ENCODE measurements at places on chromosomes 3 and 15. TPM values are rescaled to one million over a fixed set of nuclear protein-coding genes. Genes with fewer than 3 reads are reported as not detected.
A peak's percentile ranks its signal among the peaks of the same experiment; 100 is the strongest.

GRCh38 chr3:133268726-133269134 lies 131.1 kb upstream of the BFSP2 start:
- DNase-seq, result no peak

- no peak for DNase-seq
Observed at GRCh38 chr3:131242201-131242600, 139.4 kb upstream of the NUDT16 start.

- DNase-seq, result no peak
Observed at GRCh38 chr3:150146991-150147761, 176.5 kb upstream of the PFN2 start.

DNA sequence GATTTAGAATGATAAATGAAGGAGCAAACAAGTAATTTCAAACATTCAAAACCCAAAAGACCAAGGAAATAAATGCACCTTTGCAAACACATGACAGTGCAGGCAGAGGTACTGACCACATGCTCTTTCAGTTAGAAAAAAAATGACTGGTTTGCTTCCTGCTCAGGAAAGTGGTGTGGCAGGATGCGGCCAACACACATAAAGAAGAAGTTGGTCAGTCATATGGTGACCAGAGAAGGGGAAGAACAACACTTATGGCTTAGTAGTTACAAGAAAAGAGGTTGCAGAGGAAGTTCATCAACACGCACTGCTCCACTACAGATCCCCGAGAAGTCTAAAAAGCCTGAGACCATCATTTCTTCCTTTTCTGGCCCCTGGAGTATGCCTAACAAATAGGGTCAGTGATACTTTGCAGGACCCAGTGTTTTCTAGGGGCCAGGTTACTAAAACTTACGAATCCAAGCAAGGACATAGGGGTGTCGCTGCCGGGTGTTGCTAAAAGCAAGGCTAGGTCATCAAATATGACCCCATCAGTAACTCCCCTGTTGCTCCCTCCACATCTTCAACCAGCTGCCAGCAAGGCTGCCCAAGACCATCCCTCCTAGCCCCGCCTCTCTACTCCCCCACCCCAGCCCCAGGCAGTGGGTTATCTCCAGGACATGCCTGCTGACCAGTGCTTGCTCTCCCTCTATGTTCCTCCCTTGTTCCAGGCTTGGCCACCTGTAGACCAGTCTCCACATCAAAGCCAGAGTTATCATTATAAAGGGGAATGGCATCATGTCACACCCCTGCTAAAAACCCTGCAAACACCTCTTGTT lies 11.2 kb downstream of the ATP8B4 start:
- DNase-seq, result no peak

DNA sequence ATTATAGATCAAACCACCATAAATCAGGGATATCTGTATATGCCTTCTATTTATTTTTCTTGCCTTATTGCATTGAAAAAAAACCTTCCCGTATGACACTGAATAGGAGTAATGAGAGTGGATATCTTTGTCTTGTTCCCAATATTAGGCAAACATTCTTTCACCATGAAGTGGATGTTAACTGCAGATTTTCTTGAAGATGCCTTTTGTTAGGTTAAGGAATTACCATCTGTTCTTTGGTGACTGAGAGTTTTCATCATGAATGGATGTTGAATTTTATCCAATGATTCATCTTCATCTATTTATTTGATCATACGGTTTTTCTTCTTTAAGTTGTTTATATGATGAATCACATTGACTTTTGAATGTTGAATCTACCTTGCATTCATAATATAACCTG lies 47.1 kb upstream of the MECOM start:
- DNase-seq, result no peak

DNA sequence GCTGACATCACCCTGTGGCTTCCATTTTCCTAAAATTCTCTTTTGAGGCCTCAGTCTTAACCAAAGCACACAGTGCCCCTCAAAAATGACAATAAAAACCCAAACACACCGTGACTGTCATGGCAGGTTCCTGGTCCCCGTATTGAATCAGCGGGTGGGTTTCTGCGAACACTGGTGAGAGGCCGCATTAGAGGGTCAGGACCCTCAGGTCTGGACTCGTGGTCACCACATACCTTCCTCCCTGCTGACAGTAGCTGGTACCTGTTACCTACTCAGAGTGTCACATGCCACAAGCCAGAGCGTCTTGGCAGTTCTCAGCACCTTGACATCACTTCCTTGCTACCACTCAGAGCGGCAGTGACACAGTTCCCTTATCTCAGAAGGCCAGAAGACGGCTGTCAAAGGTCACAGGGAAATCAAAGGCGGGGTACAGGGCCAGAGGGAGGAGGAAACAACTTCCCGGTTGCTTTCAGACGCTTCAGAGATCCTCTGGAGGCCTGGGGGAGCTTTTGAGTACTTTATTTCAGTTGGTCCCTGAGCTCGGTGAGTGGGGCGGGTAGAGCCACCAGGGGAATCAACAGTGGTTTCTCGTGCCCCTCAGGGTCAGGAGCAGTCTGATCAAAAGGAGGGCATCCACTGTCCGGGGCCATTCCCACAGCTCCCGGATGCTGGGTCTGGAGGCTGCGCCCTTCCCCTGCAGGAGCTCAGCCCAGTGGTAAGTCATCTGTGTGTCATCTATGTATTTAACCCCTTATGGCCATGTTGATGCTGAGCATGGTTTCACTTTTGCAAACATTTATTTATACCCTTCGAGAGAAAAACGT lies at the start of the genes CCR5AS and CCRL2:
Gene CCR5AS, minus strand, starts transcription at position 279 of the 824 bp plus-strand sequence.
Gene CCRL2, plus strand, starts transcription at position 472 of the 824 bp plus-strand sequence. CDS start 821 bp downstream, outside the sequence.
- DNase-seq, result peak; percentile 2

DNA sequence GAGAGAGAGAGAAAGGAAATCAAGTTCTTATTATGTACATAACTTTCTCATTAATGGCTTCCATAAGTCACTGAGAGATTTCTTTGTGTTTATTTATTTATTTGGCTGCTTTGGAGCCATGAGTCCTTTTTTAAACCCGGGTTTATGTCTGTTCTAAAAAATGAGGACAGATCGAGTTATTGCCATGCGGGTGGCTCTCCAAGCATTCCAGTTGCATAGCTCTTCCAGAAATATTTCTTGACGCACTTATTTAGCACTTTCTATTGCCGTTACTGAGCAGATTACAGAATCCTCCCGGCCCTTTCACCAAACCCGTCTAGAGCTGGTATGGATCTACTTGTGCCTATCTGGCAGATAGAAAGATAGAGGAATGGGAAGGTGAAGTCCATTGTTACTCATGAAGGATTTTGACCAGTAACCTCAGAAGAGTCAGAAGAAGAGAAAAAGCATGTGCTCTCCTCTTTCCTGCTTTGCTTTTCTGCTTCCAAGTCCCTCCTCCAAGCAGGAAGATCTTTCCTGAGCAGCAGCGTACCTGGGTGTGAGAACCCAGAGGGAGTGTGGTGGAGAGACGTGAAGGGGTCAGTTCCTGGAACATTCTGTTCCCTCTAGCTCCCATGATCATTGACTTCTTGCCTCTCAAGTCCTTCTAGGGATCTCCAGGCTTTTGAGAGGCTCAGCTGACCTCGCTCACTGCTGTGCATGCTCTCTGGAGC lies 112.8 kb downstream of the LPP start:
- no peak for DNase-seq

- DNase-seq, result no peak
Observed at GRCh38 chr3:160193644-160194192, 31.5 kb upstream of the C3orf80 start.

DNA sequence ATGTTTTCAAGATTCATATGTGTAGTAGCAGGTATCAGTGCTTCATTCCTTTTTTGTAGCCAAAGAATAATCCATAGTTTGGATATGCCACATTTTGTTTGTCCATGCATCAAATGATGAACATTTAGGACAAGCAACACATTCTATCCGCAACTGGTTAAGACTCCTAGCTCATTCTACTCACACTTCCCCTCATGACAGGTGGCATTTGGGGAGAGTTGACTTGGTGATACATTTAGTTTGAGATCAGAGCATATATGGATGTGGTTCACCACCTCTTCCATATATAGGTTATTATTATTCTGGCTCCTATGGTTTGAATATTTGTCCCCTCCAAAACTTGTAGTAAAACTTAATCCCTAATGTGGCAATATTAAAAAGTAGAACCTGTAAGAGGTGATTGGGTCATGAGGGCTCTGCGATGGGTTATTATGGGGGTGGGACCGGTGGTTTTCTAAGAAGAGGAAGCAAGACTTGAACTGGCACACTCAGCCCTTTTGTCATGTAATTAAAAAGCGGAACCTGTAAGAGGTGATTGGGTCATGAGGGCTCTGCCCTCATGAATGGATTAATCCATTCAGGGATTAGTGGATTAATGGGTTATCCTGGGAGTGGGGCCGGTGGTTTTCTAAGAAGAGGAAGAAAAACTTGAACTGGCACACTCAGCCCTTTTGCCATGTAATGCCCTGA lies 75.3 kb upstream of the HRH1 start:
- no peak for DNase-seq

DNA sequence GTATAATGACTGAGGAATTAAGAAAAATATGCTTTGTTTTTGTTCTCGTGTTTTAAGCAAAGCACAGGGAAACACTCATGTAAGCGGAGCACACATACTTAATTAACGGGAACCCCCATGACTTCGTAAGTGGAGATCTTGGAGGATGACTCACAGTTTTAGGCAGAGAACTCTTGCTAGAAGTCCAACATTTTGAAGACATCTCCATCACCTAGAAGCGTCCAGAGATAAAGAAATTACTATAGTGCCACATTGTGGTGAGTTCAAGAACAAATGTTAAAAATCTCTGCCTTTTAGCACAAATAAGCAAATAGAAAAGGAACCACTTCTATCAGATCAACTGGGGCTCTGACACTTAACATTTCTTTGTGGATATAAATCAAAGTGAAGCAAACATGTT lies 194.1 kb upstream of the ARHGEF26 start:
- no peak for DNase-seq

- no peak for DNase-seq
Observed at GRCh38 chr3:189698811-189699210, 67.6 kb downstream of the TP63 start.

DNA sequence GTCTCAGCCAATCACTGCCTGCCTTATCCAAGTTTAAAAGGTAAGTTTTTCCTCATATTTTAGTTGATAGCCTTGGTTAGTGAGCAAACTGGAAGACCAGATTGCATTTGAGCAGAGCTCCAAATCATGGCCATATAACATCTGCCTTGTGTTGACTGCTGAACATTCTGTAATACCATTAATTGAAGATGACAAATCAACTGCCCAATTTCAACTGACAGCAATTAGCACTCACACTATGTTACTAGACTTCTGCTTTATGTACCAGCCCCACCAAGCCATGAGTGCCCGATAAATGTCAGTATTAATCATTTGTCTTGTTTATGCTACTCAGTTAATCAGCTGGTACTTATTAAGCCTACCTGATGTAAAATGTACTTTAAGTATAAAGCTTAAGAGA lies 83.1 kb downstream of the CGGBP1 start:
- DNase-seq, result no peak

GRCh38 chr3:187769771-187770170 lies 24.5 kb upstream of the BCL6 start:
- no peak for DNase-seq

- DNase-seq, result peak; percentile 42
Observed at GRCh38 chr15:90660195-90660998, 56.7 kb upstream of the BLM start.

GRCh38 chr3:48750856-48751255 lies 33.8 kb upstream of the IP6K2 start:
- DNase-seq, result no peak

- DNase-seq, result no peak
Observed at GRCh38 chr3:52671676-52672075, 14.0 kb downstream of the PBRM1 start.

DNA sequence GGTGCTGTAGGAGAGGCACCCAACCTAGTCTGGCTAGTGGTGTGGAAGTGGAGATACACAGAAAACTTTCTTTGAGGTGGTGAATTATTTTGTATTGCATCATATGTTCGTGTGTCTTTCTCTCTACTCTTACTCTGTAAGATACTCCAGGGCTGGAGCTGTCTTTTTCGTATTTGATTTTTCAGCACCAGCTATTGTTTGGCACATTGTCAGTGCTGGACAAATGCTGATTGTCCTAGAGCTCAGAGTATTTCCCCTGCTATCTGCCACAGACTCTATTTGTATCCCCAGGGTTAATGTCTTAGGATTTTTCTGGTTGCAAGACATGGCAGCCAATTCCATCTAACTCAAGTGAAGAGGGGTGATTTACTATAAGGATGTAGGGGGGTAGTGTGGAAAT lies 110.5 kb downstream of the SAMMSON start:
- DNase-seq, result no peak

DNA sequence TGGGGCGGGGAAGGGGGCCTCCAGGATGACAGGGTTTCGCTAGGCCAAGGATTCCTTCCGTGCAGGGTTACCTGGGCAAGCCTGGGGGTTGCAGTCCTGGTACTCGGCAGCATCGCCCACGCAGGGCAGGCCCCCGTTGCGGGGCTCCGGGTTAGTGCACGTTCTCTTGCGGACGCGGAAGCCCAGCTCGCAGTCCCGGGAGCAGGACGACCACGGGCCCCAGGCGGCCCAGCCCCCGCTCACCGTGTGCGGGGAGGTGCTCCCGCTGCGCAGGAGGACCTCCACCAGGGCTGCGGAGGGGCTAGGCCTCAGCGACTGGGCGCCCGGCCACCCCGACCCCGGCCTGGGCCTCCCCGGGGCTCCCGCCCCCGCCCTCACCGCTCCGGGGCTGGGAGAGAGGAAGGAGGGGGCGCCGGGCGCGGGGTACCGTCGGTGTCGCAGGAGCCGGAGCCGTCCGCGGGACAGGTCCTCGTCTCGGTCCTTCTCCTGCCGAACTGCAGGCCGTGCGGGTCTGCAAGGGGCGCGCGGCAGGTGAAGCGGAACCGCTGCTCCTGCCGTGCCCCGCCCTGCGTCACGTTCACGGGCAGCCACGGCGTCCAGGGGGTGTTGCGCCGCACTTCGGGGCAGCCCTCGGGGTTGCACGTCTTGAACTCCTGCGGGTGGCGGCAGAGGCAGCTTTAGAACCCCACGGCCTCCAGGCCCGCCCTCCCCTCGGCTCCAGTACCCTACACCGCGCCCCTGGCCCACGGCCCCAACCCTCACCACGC lies 114.6 kb downstream of the SEMA5B start:
- no peak for DNase-seq

DNA sequence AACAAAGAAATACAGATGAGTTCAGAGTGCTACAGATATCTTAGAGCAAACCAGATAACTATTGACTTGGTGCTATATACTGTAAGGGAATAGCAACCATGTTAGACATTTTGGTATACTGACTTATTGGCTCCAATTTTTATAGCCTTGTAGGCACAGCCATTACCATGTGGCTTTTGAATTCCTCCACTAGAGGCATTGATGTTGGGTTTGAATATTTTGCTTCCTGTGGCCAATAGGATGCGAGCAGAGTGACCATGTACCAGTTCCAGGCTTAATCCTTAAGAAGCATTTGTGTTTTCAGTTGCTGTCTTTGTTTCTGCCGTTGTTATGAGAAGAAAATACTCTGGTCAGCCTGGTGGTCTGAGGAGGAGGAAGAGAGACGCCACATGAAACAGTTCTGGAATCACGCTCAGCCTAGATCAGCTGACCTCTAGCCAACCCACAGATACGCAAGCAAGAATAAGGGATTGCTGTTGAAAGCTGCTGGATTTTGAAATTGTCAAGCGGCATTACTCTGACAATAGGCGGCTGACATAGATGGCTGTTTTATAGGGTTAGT lies 109.4 kb upstream of the TNIK start:
- DNase-seq, result no peak

- DNase-seq, result no peak
Observed at GRCh38 chr3:195904368-195904767, 4.0 kb downstream of the TNK2 start.

Gene RARB
- not detected for total RNA-seq

Gene RAB5A
- 73.1 TPM for total RNA-seq

Gene POPDC2
- total RNA-seq, result 4.6 TPM

Gene SLC6A1
- not detected for total RNA-seq

Gene DNAH12
- total RNA-seq, result 0.66 TPM

Gene CXCR6
- total RNA-seq, result 0.34 TPM

Gene VGLL3
- total RNA-seq, result not detected

Gene NEK10
- 1.3 TPM for total RNA-seq

Gene SHISA5
- 186 TPM for total RNA-seq

Gene CFAP161
- not detected for total RNA-seq

Gene GRAMD1C
- total RNA-seq, result 2.1 TPM

Gene SOX2
- not detected for total RNA-seq

All from naive thymus-derived CD8-positive, alpha-beta T cell (primary cell).